Activated CD8-positive, alpha-beta memory T cell treated with anti-CD3 and anti-CD28 coated beads for 24 hours (primary cell): ENCODE measurements at places on chromosomes 13 and 19.

DNA sequence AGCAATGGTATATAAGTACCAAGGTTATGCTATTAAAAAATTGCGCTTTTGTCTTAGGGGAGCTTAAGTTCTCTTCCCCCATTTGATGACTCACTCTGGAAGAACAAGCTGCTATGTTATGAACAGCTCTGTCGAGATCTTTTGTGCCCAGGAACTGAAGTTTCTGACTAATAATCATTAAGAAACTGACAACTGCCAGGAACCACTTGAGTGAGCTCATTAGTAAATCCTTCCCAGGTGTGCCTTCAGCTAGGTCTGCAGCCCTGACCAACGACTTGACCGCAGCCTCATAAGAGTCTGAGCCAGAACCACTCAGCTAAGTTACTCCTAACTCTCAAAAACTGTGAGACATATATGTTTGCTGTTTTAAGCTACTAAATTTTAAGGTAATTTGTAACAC is 147.8 kb downstream of the SLITRK6 start:
- no peak for DNase-seq

GRCh38 chr13:99526549-99526948 is 25.3 kb downstream of the TM9SF2 start:
- DNase-seq: no peak

GRCh38 chr13:109203587-109203986 is 574.2 kb downstream of the MYO16 start:
- no peak for DNase-seq

GRCh38 chr19:19652482-19653295 is 9.2 kb upstream of the GMIP start:
- no peak for DNase-seq

GRCh38 chr13:41213919-41214318 is 19.6 kb upstream of the KBTBD7 start:
- no peak for DNase-seq

- DNase-seq: no peak
Observed at GRCh38 chr13:26052337-26052736, 521 bp upstream of the SHISA2 start.
